Testis (tissue), 5 donors: ENCODE measurements at places on chromosomes 2 and 18. TPM values are rescaled to one million over a fixed set of nuclear protein-coding genes. Genes with fewer than 3 reads are reported as not detected.

DNA sequence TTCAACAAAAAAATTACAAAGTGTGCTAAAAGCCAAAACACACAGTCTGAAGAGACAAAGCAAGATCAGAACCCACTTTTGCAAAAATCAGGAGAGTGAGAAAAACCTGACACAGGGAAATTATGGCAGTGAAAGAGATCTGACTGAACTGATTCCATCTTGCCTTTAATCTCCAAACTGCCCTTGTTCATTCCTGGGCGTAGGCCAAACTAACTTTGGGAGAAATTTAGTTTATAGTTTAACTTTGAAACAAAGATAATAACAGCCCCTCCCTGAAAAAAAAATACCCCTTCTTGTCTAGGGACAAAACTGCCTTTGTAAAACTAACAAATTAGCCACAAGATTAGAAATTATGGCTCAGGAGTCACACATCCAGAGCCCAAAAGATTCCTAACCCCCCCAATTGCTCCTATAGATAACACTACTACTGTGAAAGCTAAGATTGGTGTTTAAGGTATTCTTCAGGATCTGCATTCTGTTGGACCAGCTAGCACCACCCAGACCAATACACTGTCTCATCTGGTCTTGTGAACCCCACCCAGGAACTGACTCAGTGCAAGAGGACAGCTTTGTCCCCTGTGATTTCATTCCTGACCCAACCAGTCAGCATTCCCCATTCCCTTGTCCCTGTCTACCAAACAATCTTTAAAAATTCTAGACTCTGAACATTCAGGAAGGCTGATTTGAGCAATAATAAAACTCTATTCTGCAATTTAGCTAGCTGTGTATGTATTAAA is 226.1 kb upstream of the SH3BP4 start:
- DNase-seq: no peak

DNA sequence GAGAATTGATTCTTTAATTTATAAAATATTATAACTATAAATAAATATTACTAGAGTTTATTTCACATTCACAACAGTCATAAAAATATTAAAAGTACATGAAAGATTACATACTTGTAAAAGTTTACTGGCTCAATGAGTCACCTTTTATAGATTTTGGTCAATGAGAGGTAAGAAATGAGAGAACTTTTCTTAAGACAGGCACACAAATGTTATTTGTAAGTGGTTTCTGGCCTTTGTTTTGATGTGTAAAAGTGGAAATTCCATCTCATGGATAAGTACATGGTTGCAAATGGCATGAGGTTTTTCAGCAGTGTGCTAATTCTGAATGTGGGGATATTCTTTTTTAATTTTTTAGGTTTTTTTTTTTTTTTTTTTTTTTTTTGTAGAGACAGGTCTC is 63.8 kb downstream of the TTC27 start:
- DNase-seq: no peak

GRCh38 chr2:47598476-47598875 is 184.5 kb upstream of the MSH6 start:
- no peak for DNase-seq

GRCh38 chr18:48219810-48220499 is 189.2 kb downstream of the ZBTB7C start:
- DNase-seq: no peak

DNA sequence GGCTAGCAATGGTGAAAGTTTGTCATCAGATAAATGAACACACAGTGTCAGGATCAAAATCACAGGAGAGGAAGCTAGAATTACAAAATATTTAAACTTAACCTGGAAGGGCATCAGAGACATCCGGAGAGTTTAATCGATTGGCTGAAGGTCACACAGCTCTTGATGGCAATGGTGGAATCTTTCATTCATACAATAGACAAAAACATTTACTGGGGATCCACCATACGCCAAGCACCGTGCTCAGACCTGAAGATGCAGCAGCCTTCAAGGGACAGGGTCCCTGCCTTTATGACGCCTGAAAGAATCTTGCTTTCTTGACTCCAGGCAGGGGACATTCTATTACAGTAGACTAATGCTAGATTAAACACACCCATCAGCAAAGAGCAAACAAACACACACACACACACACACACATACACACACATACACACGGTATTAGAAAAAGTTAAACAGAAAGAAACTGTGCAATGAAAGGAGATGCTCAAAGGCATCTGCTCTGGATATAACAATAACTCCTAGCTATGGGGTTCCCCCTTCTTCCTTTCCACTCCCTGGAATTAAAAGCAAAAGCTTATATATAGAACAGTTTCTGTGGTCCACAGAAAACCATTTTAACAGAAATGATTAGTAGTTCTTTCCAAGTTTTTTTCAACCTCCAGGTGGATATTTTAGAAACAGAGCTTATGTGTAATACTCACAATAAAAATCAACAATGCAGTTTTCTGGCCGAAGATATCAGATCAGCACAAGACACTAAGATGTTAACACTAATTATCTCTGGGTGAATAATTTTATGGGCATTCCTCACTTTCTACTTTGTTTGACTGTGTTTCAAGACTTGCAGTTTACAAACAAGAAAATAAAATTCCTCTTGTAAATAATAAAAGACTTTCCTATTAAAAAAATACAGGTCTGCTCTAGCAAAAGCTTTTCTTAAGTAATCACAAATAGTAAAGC is 151.7 kb downstream of the ANKRD44 start:
- no peak for DNase-seq

- DNase-seq: peak; percentile 66
Measured at GRCh38 chr2:239979243-239980023, 45.7 kb downstream of the NDUFA10 start.

DNA sequence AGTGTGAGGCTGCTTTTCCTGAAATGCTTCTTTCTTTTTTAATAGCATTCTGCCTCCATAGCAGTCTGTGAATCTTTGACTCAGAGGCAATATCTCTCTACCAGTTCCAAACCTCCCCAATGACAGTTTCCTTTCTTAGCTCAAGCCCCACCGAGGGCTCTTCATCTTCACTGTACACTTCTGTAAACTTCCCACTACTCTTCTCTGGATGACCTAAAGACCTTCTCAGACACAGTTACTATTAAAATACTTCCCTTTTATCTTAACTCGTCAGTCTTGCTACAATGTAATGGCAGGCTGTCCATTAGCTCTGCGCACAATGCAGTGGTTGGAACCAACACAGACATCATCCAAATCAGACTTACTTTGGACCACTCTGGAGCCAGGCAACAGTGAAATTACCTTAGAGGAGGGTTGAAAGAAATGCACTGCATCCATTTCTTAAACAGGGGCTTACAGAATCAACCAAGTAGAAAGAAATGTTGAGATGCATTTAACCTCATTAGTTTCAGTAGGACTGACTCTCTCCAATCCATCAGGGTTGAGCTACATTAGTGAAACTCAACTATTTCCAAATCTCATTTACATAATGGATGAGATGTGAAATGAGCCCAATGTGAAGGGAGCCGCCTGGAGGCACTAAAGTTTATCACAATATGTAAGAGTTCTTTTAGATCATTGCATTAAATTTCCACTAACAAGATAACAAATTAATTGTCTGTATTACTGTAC is 343.8 kb downstream of the SETBP1 start:
- DNase-seq: no peak

GRCh38 chr2:46200100-46200690 is 97.0 kb upstream of the EPAS1 start:
- DNase-seq: no peak

GRCh38 chr2:30736461-30737325 is 70.6 kb downstream of the CAPN13 start:
- DNase-seq: no peak

DNA sequence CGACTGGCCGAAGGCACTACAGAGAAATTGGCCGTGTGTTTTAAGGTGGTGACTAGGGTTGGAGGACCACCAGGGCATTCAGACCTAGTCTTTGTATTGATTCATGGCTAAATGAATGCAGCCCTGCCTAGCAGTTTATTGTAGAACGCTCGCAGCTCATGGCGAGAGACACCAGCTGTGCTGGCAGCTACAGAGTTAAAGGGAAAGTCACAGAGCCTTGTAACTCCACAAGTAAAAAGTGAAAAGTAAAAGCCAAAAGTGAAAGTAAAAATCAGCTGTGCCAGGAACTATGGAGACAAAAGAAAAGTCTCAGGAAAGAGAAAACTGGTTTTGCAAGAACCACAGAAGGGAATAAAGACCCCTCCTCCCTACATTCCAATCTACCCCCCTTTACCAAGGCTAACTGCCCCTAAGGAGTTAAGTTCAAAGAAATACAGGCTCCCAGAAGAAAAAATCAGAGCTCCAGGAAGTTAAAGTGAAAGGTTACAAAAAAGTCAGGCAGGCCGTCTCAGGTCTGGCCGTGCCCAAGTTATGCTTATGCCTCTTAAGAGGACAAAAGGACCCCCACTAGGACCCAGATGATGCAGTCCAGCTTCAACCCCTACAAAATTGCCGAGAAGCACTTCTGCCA is 46.4 kb upstream of the SELENOI start:
- peak; percentile 47 for DNase-seq

GRCh38 chr2:46333912-46334311 is 36.7 kb downstream of the EPAS1 start:
- DNase-seq: no peak

DNA sequence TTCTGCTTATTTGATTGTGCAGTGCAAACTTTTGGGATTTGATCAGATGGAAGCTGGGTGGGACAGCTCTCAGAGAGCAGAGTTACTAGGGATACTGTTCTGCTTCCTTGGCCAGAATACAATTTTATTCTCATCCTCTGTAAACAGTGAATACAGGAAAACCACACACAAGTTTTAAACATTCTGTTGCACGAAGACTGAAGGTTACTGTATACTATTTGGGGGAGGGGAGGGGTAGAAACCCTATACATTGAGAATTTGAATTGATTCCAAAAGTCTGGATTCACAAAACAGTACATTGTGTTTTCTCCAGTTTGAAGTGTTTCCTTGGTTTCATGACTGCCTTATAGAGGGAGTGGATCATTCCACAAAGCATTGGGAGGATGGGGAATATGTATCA is 149.9 kb downstream of the SETBP1 start:
- no peak for DNase-seq

DNA sequence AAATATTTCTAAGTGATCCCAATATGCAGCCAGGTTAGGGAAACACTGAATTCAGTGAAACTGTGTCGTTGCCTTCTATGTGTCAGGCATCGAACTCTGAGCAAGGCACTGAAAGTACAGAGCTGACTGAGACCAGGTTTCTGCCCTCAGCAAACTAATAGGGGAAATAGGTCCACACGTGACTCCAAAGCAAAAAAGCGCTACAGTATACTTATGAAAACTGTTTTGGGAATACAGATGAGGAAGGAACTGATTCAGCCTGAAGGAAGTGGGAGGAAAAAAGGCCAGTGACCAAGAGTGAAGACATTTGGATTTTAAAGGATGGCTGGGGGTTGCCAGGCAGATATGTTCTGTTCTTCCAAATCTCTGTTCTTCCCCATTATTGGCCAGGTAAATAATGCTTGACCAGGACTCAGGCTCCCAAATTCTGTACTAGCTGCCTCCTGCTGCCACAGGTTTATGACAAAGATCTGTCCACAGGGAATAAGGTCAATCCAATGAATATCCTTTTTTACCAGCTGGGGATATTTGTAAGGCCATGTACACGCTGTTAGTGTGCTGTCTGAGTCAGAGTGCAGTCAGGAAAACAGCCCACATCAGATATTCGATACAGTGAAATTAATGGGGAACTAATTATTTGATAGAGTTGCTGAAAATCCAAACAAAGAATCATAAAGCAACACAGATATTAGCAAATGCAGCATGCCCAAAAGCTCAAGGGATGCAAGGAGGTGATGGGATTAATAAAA is 24.5 kb upstream of the INPP4A start:
- DNase-seq: no peak

DNA sequence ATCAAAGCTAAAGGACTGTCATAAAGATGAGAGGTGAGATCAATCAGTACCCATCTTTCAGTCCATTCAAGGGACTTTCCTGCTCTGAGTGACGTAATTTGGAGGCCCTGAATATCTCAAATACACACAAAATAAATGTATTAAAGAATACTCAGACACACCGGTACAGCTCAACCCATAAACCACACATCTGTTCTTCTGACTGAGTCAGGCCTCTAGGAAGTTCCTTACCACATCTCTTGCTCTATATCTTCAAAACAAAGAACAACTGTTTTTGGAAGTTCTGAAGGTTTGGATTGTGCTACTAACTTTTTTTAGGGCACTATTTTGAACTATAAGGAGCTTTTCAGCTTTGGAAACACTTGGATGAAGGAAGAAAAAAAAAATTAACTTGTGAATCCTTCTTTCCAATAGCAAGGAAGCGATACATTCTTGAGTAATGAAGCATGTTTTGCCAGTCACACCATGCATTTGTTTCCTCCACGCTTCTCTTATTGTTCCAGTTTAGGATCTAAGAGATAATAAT is 866.5 kb upstream of the VRK2 start:
- no peak for DNase-seq

DNA sequence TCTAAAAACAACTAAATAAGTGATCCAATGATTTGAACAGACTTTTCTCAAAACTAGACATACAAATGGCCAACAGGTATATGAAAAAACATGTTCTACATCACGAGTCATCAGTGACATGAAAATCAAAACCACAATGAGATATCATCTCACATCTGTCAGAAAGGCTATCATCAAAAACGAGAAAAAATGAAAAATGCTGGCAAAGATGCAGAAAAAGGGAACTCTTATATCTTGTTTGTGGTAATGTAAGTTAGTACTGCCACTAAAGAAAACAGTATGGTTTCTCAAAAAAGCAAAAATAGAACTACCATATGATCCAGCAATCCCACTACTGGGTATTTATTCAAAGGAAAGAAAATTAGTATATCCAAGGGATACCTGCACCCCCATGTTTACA is 255.3 kb upstream of the FBXO11 start:
- no peak for DNase-seq

DNA sequence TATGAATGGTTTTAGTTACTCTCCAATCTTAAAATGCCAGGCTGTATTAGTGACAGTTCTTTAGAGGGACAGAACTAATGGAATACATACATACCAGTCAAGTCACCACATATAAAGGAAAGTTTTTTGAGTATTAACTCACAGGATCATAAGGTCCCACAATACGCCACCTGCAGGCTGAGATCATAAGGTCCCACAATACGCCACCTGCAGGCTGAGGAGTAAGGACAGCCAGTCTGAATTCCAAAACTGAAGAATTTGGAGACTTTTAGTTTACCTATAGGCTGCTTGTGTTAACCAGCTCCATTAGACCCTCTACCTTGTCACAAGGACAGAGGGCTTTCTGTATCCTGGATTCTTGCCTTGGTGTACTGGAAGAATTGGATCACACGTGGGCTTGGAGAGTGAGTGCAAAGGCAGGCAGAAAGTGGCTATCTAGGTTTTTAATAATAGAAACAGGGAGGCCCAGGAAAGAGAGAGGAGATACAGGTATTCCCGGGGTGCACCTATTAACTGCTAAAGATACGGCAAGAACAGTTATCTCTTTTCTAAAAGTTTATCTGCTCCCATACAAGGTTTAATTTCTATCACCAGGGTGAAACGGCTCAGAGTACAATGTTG is 234.9 kb upstream of the CYRIA start:
- DNase-seq: peak; percentile 22

- DNase-seq: no peak
Measured at GRCh38 chr2:217916504-217917254, 86.1 kb downstream of the TNS1 start.

The PGAP1 gene
- 6.7 TPM for polyA plus RNA-seq

The B3GNT7 gene
- polyA plus RNA-seq: 2.6 TPM

The TTLL4 gene
- polyA plus RNA-seq: 141 TPM

The CDH20 gene
- polyA plus RNA-seq: 0.88 TPM

The NEB gene
- polyA plus RNA-seq: 18.6 TPM

The SCYGR4 gene
- polyA plus RNA-seq: not detected

The TRIM54 gene
- 28.3 TPM for polyA plus RNA-seq
